BJ (cell line): ENCODE measurements at places on chromosomes 6 and 20.

DNA sequence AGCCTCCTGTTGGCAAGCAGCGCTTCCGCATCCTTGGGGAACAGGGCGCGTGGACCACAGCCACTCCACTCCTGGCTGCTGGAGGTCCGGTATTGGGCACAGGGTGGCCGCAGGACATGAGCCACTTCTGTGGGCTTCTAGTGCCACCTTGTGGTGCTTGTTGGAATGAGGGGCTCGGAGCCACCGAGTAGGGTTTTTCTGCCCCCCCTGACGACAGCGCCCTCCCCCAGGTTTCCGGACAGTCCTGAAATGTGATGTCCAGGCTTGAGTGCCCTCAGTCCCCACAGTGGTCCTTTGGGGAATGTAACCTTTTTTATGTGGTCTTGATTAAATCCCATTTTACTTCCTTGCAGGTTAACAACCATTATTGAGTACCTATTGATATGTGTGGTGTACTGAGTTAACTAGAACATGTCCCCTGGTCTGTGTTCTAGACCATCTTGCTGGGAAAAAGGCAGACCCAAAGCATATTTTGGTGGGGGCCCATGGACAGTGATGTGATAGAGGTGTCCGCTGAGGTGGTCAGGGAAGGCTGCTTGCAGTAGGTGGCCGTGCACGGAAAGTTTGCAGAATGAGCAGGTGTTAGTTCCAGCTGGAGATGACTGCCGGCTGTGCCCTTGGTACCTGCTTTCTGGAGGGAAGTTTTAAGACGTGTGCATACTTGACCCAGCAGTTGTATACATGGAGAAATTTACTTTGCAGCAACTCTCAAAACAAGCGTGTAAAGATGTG lies 70.0 kb downstream of the PTPN1 start:
- DNase-seq: no peak

DNA sequence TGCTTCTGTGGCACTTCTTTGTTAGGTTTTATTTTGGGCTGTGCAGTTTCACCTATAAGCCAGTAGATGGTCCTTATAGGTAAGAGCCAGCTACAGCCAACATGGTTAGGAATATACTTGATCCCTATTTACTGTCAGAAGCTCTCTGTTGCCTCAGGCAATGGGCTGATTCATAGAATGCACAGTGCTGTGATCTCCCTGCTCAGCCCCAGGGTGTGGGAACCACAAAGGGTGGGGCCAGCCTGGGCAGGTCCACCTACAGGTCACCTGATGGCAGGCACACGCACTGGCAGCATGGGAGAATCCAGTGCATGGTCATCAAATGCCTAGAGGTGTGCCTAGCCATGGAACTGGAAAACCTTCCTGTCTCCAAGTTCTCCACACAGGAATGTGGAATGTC lies 191.9 kb downstream of the MOXD1 start:
- no peak for DNase-seq

- no peak for DNase-seq
Observed at GRCh38 chr6:23218751-23219150, 649.4 kb downstream of the HDGFL1 start.

DNA sequence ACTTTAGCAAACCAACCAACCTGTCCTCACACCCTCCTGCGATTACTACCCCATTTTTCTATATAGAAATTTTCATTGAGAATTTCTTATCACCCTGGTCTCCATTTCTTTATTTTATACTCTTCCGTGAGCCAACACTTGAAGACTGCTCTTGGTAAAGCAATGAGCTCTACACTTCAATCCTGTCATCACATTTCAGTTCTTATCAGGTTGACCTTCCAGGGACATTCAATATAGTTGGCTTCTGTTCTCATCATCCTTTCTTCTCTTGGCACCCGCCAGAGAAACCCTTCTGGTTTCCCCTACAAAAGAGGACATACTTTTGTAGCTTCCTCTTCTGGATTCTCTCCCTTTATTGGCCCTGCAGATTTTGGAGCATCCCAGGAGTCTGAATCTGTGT lies 279.3 kb downstream of the PRKN start:
- no peak for DNase-seq

DNA sequence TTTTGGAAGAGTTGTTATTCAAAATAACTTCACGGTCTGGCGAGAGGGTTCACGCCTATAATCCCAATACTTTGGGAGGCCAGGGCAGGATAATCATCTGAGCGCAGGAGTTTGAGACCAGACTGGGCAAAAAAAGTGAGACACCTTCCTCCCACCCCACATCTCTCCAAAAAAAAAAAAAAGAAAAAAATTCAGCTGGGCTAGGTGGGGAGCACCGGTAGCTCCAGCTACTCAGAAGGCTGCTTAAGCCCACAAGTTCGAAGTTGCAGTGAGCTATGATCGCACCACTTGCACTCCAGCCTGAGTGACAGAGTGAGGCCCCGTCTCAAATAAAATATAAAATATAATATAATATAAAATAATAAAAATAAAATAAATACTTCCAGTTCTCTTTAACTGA lies 10.4 kb downstream of the OR2B2 start:
- DNase-seq: no peak

DNA sequence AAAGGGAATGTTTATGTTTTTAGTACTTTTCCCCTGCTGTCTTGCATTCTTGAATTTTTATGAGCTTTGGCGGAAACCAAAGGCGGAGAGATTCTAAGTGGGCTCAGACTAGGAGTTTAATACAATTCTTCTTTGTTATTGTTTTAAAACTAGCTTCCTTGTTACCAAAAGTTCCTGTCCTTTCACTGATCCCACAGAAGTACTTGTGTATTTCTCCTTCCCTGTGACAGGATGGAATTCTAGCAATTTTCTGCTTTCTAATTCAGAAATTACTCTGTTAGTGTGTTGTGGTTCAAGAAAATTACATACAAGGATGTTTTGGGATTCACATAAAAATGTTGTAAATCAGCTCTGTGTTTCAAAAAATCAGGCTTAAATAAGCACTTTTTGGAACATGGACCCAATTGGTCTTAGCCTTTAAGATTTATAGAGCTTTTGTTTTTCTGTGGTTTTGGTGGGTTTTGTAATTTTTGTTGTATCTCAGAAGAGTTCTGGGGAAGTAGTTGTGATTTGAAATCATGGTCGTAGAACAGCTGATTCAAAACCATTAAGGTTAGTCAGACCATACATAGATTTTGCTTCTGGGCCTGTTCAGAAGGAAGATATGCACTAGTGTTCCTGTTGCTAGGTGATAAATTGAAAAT lies 17.6 kb upstream of the CTAGE9 start:
- peak; percentile 33 for DNase-seq

GRCh38 chr6:12601881-12602280 lies 114.7 kb upstream of the PHACTR1 start:
- DNase-seq: no peak

- DNase-seq: no peak
Observed at GRCh38 chr20:38645980-38646858, 44.6 kb downstream of the ARHGAP40 start.

- DNase-seq: no peak
Observed at GRCh38 chr6:164859816-164860215, 449.6 kb downstream of the C6orf118 start.
